ENCODE measurements at places on chromosomes 7 and 10.

- no peak for DNase-seq
Measured at GRCh38 chr7:127654404-127655394, 2.7 kb downstream of the SND1 start.

GRCh38 chr7:64559206-64559605 is 3.7 kb downstream of the ZNF680 start:
- DNase-seq = no peak

DNA sequence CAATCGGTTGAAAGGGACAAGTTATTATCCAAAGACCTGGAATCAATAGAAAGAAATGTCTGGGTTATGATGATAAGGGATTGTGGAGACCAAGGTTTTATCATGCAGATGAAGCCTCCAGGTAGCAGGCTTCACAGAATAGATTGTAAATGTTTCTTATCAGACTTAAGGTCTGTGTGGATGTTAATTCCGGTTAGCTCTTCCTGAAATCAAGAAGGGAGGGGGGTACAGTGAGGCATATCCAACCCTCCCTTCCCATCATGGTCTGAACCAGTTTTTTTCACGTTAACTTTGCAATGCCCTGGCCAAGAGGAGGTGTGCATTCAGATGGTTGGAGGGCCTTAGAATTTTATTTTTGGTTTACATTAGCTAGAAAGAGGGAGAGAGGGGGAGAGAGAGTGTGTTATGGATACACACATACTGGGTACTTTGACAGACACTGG is 9.8 kb upstream of the LRRC61 start:
- DNase-seq = no peak

DNA sequence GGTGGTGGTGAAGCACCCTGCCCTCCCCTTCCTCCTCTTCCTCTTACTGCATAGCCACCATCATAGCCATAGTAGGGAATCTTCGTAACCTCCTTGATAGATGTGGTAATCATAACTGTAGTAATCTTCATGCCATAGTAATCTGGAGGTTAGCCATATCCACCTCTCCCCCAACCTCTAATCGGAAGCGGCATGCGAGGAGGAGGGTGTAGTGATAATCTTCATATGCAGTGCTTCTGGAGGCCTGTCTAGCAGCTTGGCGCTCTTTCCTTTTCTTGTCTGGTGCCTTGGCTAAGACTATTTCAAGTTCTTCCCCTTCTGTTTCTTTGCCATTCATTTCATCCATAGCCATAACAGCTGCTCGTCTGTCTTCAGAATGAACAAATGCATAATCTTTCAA is 90.9 kb downstream of the MLLT10 start:
- DNase-seq = no peak

GRCh38 chr7:132799081-132799413 is 222.8 kb upstream of the PLXNA4 start:
- no peak for DNase-seq
